ENCODE measurements at places on chromosomes 4 and X.

GRCh38 chr4:26372525-26373172 is 51.8 kb downstream of the RBPJ start:
- DNase-seq = peak; percentile 8

DNA sequence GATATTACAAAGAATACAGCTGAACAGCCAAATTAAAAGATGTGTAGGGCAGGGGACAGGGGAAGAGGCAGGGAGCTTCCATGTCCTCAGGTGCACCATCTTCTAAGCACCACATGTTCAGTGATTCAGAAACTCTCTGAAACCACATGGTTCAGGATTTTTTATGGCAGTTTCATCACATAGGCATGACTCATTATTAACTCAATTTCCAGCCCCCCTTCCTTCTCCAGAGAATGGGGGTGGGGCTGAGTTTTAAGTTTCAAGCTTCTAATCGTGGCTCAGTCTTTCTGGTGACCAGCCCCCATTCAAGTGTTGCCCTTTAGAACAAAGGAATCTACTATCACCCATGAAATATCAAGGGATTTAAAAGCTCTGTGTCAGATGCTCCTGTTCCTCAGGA is 317.8 kb upstream of the GALNT7 start:
- DNase-seq = no peak

GRCh38 chrX:97416461-97416860 is 532.8 kb downstream of the RPA4 start:
- DNase-seq = no peak

DNA sequence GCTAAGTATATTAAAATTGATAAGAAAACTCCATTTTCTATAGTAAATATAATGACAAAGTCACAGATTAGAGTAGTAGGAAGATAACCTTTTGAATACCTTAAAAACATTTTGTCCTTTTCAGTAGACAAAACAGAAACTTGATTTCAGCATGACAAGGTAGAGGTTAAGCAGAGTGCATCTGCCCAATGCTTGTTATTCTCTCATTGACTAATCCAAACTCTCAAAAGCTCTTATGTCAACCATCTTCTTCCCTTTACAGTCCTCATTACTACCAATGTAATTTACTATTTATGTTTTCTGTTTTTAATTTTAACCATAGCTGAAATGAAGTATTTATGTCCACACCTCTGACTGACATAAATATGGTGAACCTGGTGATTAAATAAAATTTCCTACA is 11.1 kb downstream of the NIPAL1 start:
- no peak for DNase-seq

- DNase-seq = no peak
Measured at GRCh38 chr4:147247579-147247978, 233.3 kb upstream of the EDNRA start.

GRCh38 chrX:79080141-79080540 is 64.3 kb upstream of the GPR174 start:
- no peak for DNase-seq

DNA sequence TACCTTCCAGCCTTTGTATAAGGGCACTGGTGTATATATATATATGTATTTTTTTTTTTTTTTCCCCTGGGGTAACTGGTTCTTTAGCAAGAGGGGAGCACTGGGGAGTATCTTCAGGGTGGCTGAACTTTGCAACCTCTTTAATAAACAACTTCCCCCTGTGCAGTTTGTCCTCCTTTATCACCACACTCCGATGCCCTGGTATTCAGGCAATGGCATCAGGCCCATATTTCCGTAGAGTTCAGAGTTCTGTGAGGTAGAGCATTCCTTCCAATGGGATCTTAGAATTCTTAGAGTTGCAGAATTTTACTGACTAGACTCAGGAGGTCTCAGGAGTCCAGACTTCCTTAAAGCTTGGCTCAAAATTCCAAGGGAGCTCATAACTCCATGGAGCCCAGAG is 24.6 kb downstream of the NYX start:
- no peak for DNase-seq

- DNase-seq = no peak
Measured at GRCh38 chr4:184384056-184384809, 90.1 kb downstream of the IRF2 start.

DNA sequence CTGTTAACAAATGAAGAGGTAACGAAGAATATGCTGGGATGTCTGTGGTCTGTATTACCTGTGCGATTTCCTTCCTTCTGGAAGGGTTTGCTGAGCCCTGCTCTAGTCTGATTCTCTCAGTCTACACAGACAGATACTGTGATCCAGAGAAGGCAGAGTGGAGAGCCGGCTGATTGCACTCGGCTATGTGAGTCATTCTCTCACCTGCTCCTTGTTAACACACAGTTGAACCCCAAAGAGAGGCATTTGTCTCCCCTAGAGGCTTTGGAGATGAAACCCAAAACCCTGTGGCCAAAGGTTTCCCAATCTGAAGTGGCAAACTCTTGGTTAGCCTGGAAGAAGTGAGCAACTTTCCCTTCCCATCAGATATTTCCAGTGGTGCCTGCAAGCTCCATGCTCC is 78.1 kb upstream of the GPC4 start:
- no peak for DNase-seq

DNA sequence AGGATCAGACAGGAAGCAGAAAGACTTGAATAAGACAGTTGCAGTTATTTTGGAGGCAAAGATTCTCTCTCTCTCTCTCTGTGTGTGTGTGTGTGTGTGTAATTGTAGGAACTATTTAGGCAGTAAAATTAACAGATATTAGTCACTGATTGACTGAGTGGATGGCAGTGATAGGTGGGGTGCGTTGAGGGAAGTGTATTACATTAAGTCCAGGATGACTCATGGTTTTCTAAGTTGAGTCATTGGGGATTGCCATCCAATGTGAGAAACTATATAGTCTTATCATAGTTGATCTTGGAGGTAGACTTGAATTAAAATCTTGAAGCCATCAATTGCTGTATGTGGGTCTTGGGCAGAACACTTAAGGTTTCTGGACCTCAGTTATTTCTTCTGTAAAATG is 75.4 kb downstream of the AR start:
- DNase-seq = no peak

DNA sequence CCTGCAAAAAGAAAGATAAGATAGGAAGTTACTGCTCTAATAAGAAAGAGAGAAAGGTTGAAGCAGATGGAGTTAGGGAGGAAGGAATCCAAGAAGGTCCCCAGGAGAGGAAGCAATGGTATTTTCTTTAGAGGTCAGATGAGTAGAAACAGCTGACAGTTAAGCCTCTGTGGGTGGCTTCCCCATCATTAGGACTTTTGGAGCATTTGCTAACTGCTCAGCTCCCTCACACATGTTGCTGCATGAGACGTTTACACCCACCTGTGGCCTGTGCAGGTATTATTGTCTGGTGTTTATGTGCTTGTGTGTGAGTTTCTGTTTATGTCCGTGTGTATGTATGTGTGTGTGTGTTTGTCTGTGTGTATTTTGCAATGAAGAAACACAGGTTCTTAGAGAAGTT is 346.8 kb downstream of the RAB28 start:
- DNase-seq = no peak

All from stimulated activated CD8-positive, alpha-beta memory T cell treated with anti-CD3 and anti-CD28 coated beads, Interleukin-12 subunit alpha, Interleukin-12 subunit beta, amount 100 ng/mL, for 1 hour (primary cell).